ENCODE measurements at places on chromosomes 6 and 20. TPM values are rescaled to one million over a fixed set of nuclear protein-coding genes. Genes with fewer than 3 reads are reported as not detected.

DNA sequence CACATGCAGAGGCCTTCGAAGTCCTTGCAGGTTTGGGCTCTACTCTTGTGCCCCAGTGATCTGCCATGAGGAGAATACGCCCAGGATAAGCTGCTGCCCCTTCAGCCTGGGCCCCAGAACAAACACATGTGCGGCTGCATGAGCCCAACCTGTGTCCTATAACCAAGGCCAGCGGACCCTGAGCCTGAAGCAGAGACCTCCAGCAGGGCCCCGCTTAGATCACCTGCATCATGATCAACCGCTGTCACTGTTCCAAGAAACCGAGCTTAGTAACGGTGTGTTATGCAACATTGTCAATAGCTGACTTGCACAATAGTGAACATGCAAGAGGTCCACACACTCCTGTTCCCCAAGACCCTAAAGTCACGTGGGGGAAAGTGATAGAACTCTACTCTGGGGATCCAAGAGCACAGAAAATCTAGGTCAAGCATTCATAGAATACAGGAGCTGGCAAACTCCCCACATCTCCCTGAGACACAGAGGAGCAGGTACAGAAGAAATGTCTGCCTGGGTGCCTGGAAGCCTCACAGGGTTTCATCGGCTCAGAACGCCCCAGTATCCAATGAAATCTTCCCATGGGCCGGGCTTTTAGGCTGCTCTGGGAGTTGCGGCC, 136.2 kb downstream of the BMP7 start:
- no peak overlapping the region for H3K27ac ChIP-seq
- H3K4me3 ChIP-seq, result no peak overlapping the region
- H3K27me3 ChIP-seq, result no peaks in the 10 kb centered on the region
- H3K36me3 ChIP-seq, result no peaks in the 10 kb centered on the region
- no peaks in the 10 kb centered on the region for H3K4me1 ChIP-seq

- no peak for DNase-seq
- no peak overlapping the region for H3K4me3 ChIP-seq
- H3K27me3 ChIP-seq, result no peaks in the 10 kb centered on the region
- no peaks in the 10 kb centered on the region for H3K36me3 ChIP-seq
- H3K27ac ChIP-seq, result no peak overlapping the region
Measured at GRCh38 chr20:47201074-47201730, 155.3 kb downstream of the ZMYND8 start.

The TCP11 gene
- 0.75 TPM for total RNA-seq

- no peak for DNase-seq
- H3K4me3 ChIP-seq, result no peak overlapping the region
- H3K36me3 ChIP-seq, result peaks cover 36% of the 10 kb centered on the region
- H3K27me3 ChIP-seq, result no peaks in the 10 kb centered on the region
- H3K4me1 ChIP-seq, result peaks cover 8% of the 10 kb centered on the region
Measured at GRCh38 chr20:6024768-6025167, 29.1 kb downstream of the LRRN4 start.

- no peak overlapping the region for H3K27ac ChIP-seq
- no peaks in the 10 kb centered on the region for H3K27me3 ChIP-seq
- no peak for DNase-seq
- peaks cover 5% of the 10 kb centered on the region for H3K4me1 ChIP-seq
- no peak overlapping the region for H3K4me3 ChIP-seq
Measured at GRCh38 chr6:129500958-129501739, 208.8 kb downstream of the ARHGAP18 start.

- H3K4me1 ChIP-seq, result no peaks in the 10 kb centered on the region
- H3K4me3 ChIP-seq, result no peak overlapping the region
- H3K27me3 ChIP-seq, result no peaks in the 10 kb centered on the region
- H3K36me3 ChIP-seq, result no peaks in the 10 kb centered on the region
Measured at GRCh38 chr6:120320481-120321162, 971.1 kb upstream of the MAN1A1 start.
